Stimulated activated CD8-positive, alpha-beta memory T cell treated with anti-CD3 and anti-CD28 coated beads, Interleukin-2, amount 100 ng/mL, for 48 hours (primary cell): ENCODE measurements at places on chromosomes 2 and 18.

- DNase-seq: peak; percentile 23
Observed at GRCh38 chr2:23312996-23313606, 71.9 kb upstream of the KLHL29 start.

GRCh38 chr2:60152226-60152833, 401.1 kb downstream of the BCL11A start:
- no peak for DNase-seq

GRCh38 chr18:46080156-46080555, 8.1 kb upstream of the PSTPIP2 start:
- no peak for DNase-seq

DNA sequence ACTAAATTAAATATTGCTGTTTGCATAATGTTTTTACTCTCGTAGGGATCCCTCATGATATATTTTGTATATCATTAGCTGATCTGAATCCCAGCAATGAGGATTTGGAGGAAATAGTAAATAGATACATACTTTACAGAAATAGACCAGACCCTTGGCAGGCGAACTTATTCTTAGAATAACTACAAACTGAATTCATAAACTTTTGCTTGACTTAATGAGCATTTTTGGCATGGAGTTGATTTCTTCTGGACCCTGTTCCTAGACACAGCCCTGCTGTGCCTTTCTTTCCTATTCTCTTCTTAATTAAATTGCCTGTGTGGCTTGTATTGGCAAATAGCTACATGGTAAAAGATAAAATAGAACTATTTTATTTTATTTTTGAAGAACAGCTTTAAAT, 145.9 kb downstream of the GREB1L start:
- DNase-seq: no peak

DNA sequence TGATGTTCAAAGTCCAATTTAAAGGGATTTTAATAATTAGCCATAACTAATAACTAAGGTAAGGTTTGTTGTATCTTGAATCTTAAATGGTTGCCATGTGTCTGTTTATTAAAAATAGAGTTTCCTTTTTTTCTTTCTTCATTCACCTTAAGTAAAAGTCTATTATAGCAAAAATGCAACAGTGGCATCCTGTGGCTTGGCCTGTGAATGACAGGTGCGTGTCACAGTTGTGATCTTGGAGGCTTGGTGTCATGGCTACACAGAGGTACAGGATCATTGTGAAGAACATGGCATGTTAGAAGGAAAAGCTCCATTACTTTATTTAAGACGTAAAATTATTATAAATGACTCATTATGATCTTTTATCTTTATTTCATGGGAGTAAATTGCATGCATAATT, 246.1 kb downstream of the BCL2 start:
- DNase-seq: no peak

GRCh38 chr2:138306626-138307025, 194.9 kb upstream of the SPOPL start:
- DNase-seq: no peak

GRCh38 chr2:64938607-64939285, 50.5 kb upstream of the SLC1A4 start:
- no peak for DNase-seq

DNA sequence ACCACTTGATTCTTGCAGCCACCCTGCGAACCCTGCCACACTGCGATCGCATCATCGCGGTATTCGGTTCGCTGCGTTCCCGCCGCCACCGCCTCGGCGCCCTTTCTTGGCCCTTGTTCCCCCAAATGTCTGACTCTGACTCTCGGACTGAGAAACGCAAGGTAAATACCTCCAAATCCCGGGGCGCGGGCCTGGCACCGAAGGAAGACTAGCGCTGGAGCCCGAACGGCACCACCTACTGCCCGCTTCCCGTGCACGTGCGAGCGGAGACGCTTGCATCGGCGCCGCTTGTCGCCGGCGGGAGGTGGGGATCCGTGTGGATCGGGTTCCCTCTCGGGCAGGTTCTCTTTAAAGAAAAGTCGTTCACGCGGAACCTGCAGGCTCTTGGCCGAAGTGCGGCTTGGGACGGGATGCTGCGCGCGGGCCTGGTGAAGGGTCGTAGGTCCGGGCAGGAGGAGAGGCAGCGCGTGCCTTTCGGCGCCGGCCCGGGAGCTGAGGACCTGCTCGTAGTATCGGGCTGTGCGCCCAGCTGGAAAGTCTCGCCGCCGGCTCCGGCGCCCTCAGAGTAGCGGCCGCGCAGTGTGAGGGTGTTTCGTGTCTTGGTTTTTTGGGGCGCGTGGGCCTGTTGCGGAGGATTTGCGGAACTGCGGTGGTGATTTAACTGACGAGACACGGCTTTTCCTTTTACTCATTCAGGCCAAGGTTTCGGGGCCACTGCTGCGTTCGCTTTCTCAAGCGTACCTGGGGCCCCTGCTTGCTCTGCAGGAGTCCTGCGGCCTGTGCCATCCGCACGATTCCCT, 514 bp downstream of the BCL2L11 start:
- DNase-seq: peak; percentile 27
